ENCODE measurements at places on chromosomes 13 and 19.
A peak's percentile ranks its signal among the peaks of the same experiment; 100 is the strongest.

- no peak for DNase-seq
These were observed 23.5 kb downstream of the ADGRL1 start for GRCh38 chr19:14182476-14182875.

GRCh38 chr19:14544977-14545715 lies 15.8 kb downstream of the TECR start:
- no peak for DNase-seq

- DNase-seq = no peak
These were observed 130.1 kb upstream of the ZNF91 start for GRCh38 chr19:23525276-23525852.

DNA sequence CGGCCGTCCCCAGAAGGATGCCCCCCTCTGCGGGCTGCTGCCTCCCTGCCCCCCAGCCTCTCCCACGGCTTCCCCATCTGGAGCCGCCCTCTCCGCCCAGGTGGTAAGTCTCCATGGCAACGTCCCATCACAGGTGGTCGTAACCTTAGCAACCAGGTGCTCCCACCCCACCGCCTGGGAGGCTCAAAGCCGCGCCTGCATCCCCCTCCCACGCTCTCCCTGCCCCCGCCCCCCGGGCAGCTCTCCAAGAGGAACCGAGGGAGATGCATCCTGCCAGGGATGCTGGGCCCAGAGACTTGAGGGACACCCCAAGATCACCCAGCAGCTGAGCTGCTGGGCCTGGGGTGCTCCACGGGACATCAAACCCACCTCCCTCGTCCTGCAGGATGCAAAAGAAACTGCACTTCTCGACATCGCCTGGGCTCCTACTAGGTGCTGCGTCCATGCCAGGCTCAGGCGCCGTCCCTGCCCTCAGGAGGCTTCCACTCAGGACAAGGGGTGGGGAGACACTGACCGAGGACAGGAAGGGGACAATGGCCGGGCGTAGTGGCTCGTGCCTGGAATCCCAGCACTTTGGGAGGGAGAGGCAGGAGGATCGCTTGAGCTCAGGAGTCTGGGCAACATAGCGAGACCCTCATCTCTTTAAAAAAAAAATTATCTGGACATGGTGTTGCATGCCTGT lies 5.0 kb upstream of the LINGO3 start:
- no peak for DNase-seq

DNA sequence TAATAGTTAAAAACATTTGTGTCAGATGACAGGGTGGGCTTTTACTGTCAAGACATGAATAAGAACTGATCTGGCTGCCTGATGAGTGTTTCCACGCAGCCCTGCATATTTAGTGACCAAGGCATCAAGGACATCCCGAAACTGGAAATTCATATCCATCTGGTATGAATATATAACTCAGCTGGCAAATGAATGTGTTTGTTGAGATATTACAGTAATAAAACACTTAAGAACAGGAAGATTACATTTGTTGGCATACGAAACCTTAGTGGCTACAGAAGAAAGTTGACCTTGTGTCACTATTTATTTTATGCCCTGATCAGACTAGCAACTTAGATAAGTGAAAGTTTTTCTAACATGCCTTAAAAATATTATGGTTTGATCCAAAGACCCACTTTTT lies 32.8 kb downstream of the RAP2A start:
- DNase-seq = no peak

DNA sequence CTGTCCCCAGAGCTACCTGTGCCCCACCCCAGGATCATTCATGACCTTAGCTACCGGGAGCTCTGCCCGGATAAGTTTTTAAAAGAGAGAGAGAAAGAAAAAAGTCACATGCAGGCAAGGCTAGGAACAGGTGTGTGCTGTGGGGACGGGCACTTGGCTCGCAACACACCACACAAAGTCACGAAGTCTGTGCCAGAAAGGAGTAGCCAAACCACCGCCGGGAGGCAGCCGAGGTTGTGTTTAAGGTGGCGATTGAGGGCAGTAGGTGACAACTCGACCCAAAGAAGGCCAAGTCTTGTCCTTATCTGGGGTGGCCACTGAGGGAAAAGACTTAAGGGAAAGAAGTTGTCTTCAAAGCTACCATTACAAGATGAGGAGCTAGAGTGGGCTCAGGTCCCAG lies 4.6 kb upstream of the TSHZ3 start:
- DNase-seq = no peak

DNA sequence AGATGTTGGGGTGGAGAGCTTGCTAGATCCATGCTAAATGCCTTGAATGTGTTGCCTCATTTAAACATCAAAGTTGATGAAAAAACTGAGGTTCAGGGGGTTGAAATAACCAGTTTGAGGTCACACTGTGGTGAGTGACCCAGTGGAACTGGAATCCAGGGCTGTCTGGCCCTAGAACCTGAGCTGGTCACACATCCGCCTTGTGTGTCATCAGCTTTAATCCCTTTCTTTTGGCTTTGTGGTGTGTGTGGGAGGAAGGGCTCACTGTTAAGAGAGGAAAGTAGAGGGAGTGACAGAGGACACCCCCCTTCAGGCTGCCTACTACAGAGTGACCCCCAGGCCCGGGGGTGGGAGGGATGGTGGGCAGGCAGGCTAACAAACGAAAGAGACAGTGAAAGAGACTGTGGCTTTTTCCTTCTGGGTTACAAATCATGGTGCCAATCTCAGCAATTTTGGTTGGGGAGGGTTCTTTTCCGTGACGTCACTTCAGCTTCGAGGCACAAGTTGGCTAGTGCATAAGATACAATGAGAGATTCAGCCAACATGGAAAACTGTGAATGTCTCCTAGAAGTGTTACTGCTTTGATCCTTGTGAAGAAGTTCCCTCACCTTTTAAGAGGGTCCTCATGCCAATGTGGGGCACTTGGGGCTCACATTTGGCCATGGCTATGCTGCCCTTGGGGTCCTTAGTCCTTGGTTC lies 164.9 kb downstream of the DLEU7 start:
- DNase-seq = peak; percentile 97

DNA sequence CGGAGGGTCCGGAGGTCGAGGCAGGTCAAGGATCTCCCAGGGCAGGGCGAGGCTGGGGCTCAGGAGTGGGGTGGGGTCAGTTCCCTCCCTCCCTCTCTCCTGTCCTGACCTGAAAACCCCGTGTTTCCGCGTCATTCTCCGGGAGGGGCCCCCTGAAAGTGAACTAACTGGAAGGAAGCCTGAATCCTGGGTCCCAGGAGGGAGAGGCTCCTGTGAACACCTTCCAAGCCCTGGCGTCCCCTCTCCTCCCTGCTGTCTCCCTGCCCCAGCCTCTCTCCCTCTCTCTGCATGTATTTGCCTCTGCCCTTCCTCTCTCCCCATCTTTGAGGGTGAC lies 741 bp upstream of the CADM4 start:
- no peak for DNase-seq

DNA sequence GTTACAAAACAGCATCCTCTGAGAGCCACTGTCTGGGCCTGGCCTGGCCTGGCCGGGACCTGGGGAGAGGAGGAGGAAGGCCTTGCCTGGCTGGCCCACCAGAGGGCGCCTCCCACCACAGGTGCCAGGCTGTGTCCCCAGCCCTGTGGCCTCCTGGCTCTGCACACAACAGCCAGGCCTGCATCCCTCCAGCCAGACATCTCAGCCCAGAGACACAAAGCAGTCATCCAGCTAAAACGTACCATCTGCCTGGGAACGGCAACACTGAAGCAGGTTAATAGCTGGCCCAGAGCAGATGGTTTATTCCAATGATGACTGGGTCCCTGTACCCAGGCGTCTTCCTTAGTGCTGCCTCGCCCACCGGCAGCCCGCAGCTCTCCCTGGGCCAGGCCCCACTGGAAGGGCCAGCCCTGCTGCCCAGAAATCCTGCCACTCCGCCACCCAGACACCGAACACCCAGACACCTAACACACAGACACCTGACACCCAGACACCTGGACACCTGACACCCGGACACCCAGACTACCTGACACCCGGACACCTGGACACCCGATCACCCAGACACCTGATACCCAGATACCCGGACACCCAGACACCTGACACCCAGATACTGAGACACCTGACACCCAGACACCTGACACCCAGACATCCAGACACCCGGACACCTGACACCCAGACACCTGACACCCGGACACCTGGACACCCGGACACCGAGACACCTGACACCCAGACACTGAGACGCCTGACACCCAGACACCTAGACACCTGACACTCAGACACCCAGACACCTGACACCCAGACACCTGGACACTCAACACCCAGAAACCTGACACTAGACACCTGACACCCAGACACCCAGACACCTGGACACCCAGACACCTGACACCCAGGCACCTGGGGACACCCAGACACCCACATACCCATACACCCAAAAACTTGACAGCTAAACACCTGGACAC lies 20.1 kb downstream of the C19orf12 start:
- DNase-seq = peak; percentile 43

GRCh38 chr19:4635754-4636116 lies 3.6 kb upstream of the TNFAIP8L1 start:
- no peak for DNase-seq

- no peak for DNase-seq
These were observed 665 bp downstream of the VASP start for GRCh38 chr19:45507872-45508416.

DNA sequence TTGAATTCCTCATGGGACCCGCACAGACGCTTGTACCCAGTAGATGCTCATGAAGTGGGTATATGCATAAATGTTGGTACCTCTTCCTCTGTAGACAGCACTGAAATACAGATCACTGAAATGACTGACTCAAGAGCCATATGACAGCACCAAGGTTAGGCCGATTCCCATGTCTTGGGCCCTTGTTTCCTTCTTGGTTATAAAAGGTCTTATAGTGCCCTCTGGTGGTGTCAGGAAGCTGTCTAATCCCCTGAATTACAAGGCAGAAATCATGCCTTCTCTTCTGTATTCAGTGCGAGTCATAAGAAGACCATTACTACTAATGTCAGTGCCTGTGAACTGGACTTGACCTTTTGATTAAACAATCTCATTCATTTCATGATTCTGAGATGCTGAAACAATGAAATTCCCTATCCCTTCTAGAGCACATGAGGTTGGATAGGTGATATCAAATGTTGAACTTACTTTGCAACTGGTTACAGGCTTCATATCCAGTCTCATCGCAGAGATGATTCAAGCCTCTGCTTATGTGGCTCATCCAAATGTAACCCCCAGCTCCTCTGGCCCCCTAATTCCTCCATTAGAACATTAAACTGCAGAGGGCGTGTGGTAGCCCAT lies 59.7 kb downstream of the SPATA13 start:
- DNase-seq = peak; percentile 79

GRCh38 chr19:16116067-16116466 lies 4.4 kb downstream of the RAB8A start:
- DNase-seq = no peak

DNA sequence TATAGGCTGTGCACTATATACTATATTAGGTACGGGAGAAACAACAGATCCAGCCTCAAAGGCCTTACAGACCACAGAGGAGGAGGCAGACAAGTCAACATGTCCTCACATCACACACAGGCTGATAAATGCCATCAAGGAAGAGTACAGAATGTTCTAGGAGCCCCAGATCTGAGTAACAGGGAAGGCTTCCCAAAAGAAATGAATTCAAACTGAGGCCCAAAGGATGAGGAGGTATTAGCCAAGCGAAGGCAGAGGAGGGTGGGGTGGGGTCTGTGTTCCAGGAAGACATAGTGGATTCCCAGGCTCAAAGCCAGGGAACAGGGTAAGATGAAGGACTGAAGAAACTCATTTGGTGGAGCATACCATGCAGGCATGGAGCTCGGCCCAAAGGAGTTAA lies 55.1 kb downstream of the RXFP2 start:
- DNase-seq = no peak

DNA sequence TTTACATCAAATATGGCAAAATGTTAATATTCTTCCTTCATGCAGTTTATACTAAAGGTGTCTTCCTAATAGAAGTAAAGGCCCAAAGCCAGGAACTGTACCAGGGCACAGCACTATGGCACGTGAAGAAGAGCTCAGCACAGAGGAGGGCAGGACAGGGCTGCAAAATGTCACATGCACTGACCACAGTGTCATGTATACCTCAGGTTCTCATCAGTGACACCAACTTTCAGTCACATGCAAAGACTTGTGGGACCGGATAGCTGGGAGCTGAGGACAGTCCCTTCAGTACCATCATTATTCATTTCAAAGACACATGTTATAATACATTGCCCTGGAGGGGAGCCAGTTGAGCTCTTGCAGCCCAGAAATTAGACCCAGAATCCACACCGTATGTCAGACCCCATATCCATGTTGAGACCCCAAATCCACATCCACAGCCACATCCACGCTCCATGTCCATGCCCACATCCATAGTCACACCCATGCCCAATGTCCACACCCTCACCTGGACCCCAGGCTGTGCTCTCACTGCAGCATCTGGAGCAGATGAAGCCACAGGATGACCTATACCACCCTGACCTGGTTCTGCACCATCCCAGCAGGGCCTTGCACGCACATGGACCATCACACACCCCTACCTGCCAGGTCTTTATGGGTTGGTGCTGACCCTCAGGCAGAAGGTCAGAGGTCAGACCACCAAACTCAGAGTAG lies 111.8 kb downstream of the TUBA3C start:
- DNase-seq = no peak

DNA sequence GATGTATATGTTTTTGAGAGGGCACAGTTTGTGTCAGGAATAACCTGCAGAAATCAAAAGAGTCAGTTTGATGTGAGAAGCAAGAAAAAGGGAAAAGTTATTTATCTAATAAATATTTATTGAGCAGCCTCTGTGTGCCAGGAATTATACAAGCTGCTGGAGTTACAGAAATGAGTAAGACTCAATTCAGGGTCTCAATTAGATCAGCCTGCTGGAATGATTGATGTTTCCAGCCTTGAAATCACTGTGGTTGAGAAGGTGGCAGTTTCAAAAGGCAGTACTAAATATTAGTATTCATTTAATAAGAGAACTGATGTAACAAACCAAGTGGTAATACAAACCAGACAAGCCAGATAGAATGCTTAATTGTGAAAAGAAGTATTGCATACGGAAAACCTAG lies 782.4 kb upstream of the GPC6 start:
- DNase-seq = no peak

DNA sequence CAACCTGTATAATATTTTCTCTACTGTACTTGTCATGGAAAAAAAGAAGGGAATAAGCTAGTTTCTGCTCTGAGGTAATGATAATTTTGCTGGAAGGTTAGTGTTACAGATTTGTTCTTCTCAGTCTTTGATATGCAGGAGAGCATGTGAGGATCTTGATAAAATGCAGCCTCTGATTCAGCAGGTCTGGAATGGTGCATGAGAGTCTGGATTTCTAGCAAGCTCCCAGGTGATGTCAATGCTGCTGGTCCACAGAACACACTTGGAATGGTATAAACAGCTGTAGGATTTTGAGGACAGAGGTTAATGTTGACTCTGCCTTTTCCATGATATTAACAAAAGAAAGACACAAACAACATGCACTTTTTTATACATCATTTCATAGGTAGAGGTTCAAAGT lies 173.6 kb downstream of the NDFIP2 start:
- no peak for DNase-seq

GRCh38 chr13:26742691-26743358 lies 17.8 kb downstream of the GPR12 start:
- DNase-seq = no peak

DNA sequence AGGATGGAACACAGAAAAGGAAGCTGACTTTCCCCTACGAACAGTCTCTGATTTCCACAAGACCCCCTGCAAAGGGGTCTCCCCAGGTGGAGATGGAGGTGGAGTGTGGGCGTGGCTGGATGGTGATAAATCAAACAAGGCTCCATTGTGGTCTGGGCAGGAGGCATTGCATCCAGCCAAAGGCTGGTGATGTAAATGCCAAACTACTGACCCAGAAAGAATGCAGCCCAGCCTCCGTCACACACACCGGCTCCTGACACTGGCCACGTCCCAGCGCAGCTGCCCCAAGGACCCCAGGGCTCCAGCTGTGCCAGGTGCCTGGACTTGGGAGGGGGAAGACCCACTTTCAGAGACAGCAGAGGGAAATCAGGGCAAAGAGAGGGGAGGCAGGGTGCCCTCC lies 6.3 kb downstream of the SLC7A1 start:
- no peak for DNase-seq

Data from fibroblast of skin of right biceps (primary cell).